Inflammatory macrophage (primary cell): ENCODE measurements at places on chromosomes 2 and 18.

- DNase-seq, result no peak
Measured at GRCh38 chr18:2172881-2173280, 398.4 kb downstream of the METTL4 start.

GRCh38 chr18:65214456-65214855 lies 536.4 kb upstream of the CDH7 start:
- no peak for DNase-seq

- DNase-seq, result no peak
Measured at GRCh38 chr2:167599219-167599618, 648.2 kb downstream of the STK39 start.

GRCh38 chr2:70095720-70096670 lies 8.7 kb downstream of the PCBP1 start:
- peak; percentile 84 for DNase-seq

DNA sequence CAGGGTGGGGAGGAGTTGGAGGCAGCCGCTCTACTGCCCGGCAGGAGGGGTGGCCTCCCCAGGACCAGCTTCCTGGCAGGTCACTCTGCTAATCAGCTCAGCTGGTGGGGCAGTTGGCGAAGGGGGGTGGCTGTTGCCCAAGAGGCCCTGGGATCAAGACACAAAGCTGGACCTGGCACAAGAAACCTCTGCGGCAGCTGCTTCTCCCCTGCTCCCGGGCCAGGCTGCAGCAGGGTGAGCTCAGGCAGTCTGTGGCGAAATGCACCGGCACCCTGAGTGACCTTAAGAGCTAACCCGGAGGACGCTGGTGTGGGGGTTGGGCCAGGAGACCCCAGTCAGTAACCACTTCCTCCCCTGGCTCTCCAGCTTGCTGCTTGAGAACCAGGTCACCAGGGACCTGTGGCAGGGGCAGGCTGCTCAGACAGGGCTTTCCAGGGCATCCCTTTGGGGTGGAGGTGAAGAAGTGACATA lies 31.1 kb downstream of the TOGARAM2 start:
- DNase-seq, result peak; percentile 38

DNA sequence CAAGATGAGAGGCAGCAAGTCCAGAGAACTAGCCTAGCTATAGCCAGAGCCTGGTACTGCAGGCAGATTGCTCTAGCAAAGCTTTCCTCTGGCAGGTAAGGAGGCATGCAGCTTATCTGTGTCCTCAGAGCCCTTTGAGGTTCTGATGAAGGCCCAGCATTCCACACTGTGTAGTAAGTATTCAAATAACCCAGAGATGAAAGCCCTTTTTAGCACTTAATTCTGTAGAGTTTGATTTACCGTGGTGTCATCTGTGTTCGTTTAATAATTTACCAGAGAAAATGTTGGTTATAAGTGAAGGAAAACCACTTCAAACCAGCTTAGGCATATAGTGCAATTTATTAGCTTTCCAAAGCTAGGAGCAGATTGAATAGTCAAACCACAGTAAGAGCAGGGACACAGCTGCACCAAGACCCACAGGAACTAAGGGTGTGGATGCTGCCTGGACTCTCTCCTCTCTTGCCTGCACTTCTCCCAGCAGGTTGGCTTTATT lies 226.6 kb downstream of the BABAM2 start:
- no peak for DNase-seq

- no peak for DNase-seq
Measured at GRCh38 chr18:10169064-10169562, 255.3 kb downstream of the VAPA start.

GRCh38 chr18:47893047-47893446 lies 37.4 kb downstream of the SMAD2 start:
- peak; percentile 25 for DNase-seq

DNA sequence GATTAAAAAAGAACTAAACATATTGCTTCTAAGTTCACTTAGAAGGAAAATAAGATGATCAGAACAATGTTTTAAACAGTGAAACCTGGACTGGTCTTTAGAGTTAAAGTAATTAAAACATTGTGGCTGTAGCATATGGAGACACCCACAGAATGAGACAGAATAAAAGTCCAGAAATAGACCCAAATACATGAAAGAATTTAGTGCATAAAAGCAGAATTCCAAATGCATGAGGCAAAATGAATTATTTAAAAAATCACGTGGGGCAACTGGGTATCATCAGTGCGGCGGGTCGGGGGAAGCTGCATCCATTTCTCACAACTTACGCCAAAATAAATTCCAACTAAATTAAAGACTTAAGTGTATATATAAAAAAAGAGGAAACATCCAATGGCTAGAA lies 12.1 kb downstream of the RNF149 start:
- no peak for DNase-seq

DNA sequence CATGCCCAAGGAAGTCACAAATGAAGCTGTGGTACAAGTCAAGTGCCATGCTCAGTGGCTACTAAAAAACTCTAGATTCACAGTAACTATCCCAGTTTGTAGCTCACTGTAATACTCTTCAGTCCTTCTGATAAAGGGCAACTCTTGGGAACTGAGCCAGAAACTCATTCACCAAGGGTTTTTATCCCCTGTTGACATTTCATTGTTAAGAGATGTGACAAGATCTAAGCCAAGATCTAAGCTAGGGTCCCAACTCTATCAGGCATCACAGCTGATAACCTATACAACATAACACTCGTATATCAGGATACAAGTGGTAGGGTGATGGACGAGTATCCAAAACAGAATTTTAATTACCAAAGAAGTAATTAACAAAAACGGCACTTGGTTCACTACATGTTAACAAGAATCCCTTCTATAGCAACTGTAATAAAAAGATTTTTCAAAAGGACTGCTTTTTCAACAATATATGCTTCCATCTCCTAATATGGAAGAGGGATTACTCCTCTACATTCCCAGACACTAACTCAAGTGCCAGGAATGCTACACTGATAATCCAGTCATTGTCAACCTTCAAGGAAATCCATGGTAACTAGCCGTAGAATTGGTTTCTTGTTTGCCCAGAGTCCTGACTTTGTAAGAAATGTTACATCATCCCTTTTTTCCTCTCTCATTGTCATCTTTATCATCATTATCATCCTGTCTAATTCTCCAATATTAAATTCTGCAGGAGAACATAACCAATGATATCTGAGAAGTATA lies 111.7 kb downstream of the CDH2 start:
- no peak for DNase-seq

GRCh38 chr2:150750720-150751119 lies 263.3 kb upstream of the RND3 start:
- DNase-seq, result no peak

DNA sequence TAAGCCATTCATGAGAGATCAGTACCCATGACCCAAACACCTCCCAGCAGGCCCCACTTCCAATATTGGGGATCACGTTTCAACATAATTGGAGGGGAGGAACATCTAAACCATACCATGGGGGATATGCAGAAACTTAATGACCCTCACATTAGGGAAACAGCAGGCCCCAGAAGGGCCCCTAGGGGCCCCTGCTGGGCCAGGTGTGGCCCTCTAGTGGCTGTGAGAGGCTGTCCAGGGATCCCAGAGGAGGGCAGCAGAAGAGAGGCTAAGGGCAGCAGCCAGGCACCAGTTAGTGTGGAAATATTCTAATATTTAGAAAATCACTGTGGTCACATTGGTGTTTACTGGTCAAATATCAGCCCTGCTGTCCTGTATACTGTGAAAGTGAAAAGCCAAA lies 49.3 kb upstream of the ANKRD44 start:
- DNase-seq, result no peak

GRCh38 chr2:105522645-105523044 lies 123.8 kb upstream of the FHL2 start:
- no peak for DNase-seq

DNA sequence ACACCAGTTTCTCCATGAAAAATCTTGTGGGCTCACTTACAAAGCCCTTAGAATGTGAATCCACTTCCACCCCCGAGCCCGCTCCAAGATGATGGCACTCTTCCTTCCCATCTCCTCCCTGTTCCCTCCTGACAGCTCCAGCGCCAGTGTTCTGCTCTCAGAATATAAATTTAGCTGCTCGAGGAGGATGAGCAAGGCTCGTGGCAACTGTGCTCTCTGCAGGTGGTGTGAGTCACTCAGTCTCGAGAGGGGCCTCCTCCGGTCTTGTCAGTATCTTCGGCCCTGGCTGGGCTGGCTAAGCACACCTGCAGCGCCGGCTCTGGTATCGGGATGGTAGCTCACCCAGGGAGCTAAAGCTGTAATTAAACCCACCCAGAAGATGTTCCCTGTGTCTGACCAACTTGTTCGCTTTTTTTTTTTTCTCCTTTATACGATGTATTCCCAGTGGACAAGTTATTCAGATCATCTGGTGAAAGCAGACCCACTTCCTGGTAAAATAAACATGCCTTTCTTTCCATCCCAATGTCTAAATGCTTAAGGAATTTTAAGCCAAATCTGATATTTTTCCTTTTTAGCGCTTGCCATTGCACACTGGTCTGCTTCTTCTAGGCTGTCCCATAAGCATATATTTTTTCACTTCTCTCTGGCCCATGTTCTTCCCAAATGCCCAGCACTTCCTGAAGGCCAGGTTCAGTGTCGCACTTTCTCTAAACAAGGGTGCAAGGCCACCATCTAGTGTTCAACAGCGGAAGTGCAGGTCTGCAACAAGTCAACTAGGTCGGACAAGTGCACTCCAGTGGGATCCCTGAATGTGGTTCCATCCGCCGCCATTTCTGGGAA lies 31.4 kb upstream of the YPEL5 start:
- peak; percentile 83 for DNase-seq

DNA sequence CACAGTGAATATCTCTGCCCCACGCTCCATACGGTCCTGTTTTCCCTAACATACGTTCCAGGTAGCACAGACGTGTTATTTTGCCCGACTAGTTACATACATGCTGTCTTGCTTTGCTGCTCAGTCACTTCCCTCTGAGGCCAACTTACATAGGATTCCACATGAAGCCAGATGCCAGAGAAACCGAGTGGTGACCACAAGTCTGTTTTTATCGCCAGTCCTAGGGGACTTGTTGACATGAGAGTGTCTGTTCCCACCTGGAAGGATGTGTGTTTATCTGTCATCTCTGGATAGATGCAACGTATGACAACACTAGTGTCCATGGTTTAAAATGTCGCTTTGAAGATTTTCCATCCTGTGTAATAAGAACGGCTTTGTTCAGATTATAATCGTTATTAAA lies 32.6 kb downstream of the PMAIP1 start:
- no peak for DNase-seq

DNA sequence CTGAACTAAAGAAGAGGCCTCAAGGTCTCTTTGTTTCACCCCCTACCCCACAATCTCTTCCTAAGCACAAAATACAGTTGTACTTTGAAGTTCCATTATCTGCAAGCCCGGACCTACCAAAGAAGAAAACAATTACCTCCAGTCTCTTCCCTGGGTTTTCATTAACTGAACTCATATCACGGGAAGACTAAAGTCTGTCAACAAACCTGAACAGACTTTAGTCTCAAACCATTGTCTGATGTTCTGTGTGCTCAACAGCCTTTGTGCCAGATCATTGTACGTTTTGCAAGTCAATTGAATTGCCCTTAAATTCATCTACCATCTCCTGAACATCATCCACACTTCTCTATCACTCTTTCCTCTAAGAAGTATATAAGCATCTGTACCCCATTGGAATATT lies 1021.9 kb upstream of the CDH2 start:
- no peak for DNase-seq

DNA sequence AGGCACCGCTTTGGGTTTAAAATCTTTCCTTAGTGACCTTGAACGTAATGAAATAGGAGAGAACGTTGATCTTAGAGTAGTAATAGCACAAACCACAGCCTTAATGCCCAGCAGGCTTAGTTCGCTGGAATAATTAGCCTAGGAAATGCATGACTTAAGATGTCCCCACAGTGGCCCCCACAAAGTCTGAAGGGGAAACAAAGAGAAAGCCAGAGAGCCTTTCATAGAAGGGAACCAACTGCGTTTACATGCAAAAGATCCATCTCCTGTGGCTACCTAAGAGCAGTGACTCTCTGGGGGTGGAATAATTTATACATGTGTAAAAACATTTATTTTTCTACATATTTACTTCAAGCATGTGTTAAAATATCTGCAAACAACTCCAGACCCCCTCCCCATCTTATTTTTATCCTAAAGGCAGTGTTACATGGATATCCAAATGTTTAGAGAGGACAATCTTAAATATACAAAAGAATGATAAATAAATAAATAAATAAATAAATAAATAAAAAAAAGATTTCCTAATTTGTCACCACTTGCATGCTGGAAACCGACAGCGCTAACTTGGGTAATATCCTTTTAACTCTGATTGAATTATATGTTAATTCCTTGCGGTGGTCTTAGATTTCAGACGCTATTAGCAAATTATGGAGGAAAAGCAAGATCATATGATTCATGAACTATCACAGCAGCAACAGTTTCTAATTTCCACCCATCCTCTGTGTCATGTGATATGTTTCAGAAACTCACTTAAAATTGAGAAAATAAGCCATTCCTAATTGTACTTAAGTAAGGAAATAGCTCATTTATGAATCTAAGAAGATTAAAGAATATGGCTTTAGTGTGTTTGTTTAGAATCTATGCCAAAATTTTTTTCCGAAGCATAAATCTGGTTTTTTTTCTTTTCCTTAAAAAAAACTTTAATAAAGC lies 23.4 kb upstream of the CYP1B1 start:
- DNase-seq, result peak; percentile 37

- no peak for DNase-seq
Measured at GRCh38 chr18:5603153-5603552, 59.4 kb upstream of the EPB41L3 start.

- peak; percentile 87 for DNase-seq
Measured at GRCh38 chr2:227415538-227416424, 28.0 kb upstream of the SCYGR1 start.

GRCh38 chr2:196108604-196109003 lies 40.0 kb upstream of the DNAH7 start:
- DNase-seq, result no peak

DNA sequence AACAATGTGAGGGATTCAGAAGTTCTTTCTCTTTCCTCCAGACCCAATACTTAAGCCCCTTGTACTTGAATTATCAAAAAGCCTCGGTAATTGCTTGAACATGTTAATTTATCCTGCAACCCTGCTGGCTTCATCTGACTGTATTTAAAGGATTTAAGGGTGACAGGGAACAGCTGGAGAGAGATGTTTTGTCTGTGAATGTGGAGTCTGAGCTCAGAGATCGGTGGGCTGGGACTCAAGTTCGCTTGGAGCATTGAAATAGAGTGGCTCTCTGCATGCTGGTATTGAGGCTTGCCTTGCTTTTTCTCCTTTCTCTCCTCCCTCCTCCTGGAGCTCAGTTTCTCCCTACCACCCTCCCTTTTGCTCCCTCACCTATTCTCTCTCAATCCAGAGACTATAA lies 73.6 kb downstream of the BOD1L2 start:
- no peak for DNase-seq

- peak; percentile 19 for DNase-seq
Measured at GRCh38 chr2:237297421-237298150, 116.4 kb downstream of the COL6A3 start.

DNA sequence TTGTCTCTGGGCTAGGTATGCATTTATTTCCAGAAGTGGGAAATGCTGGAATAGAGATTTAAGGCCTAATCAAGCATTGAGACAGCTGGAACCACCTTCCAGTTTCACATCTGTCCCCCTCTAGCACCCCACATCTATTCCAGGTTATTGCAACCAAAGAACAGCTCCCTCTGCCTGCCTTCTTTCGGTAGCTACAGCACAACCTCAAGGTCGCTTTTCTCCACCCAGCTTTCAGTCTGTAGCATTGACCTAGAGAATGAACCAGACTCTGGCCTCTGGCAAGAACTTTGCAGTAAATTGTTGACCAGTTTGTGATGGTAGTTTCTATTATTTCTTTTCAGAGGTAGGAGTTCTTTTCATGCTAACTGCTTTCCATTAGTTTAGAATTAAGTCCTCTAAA lies 484.2 kb downstream of the DLGAP1 start:
- DNase-seq, result no peak
